ENCODE measurements at places on chromosomes 7 and 10.
A peak's percentile ranks its signal among the peaks of the same experiment; 100 is the strongest.

GRCh38 chr10:122373721-122374120 is 787 bp upstream of the PLEKHA1 start:
- peak; percentile 36 for DNase-seq

DNA sequence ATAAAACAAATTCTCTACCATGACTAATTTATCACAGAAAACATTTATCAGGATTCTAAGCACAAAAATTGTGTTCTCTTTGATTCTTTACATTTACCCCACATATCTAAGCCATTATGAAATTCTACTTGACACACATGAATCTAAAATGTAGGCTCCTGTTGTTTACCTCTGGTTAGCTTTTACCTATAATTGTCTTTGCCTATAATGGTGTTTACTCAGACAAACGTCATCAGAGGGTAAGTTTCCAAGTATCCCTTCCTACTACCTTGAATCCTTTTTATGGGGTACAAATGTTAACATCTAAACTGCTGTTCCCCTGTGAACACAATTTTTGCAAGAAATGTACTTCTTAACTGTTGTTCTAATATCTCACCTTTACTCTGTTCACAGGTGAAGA is 63.5 kb downstream of the MINDY3 start:
- no peak for DNase-seq

DNA sequence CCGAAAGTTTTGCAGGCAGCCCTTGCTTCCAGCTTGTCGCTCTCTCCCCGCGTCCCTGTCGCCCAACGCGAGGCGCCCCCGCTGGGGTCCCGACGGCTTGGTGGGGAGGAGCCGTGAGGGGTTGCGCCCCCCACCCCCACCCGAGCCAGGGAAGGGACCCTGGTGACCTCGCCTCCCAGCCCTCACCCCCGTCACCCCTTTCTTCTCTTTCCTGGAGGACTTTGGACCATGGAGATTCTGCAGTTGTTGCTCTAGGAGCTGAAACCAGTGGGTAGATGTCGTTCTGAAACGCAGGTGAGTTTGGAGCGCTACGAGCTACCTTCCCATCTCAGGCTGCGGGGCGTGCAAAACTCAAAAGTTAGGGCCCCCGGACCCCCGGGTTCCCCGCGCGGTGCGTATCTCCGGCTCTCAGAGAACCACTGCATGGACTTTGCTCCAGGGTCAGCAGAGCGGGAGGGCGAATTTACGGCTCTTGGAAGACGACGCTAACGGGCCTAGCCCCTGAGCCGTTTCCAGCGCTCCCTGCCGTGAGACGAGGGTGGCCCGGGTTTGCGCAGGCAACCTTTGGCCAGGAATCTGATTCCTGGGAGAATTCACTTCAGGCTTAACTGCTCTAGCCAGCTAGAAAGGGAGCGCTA is 684 bp upstream of the ATXN7L1 start:
- DNase-seq = peak; percentile 40

- no peak for DNase-seq
Measured at GRCh38 chr10:87684001-87684638, 24.4 kb downstream of the PAPSS2 start.

- peak; percentile 49 for DNase-seq
Measured at GRCh38 chr10:96334616-96335526, 23.9 kb downstream of the OPALIN start.

GRCh38 chr10:86751477-86751876 is 4.9 kb upstream of the BMPR1A start:
- no peak for DNase-seq

DNA sequence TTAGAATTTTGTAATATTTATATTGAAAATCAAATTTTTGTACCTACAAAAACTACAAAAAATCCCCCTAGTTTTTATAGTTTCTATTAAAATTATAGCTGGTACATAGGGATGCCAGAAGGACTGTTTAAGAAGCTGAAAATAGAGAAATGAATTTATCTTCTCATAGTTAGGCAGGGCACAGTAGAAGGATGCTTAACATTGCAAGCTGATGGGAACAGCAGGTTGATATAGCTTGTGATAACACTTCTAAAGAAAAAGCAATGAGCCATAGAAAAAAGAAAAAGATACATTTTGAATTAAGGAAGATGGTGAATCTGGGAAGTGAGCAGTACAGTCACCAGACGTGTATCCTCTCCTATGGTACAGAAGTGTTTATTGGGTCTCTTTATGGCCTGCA is 32.0 kb downstream of the PTEN start:
- DNase-seq = no peak

GRCh38 chr10:77686096-77686495 is 48.5 kb upstream of the KCNMA1 start:
- DNase-seq = no peak

DNA sequence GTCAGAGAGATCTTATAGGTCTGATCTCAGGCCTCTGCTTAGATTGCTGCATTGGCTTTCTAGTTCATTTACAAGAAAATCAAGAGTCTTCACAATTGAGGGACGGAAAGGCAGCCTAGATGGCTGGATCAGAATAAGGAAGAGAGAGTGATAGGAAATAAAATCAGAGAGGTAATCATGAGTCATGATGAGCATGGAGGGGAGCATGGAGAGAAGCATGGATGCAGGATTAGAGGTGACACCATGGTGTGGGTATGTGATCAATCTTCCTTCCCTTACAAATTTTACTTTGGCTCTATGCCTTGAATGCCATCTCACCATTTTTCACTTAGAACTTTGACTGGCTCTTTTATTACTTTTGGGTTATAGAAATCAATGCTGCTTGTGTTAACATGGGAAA is 1.4 kb downstream of the BCCIP start:
- DNase-seq = peak; percentile 28

DNA sequence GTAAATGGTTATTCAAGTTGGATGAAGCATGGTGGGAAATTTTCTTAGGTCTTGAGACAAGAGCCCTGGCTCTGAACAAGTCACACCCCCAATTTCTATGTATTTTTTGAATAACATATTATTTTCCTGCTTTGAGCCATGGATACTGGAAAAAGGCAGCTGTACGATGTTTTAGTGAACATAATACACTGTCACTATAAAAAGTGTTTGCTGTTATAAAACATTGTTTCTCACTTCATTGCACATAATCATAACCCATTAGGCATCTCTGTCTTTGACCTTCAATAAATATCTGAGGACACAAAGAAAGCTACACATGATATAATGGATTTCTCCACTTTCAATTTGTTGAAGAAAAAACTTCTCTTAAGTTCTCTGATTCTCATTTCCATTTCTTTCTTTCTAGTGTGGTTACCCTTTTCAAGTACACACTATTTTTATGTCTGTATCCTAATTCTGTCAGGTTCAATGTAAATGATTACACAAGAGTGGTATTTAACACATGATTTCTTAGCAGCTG is 283.9 kb upstream of the SP8 start:
- no peak for DNase-seq

DNA sequence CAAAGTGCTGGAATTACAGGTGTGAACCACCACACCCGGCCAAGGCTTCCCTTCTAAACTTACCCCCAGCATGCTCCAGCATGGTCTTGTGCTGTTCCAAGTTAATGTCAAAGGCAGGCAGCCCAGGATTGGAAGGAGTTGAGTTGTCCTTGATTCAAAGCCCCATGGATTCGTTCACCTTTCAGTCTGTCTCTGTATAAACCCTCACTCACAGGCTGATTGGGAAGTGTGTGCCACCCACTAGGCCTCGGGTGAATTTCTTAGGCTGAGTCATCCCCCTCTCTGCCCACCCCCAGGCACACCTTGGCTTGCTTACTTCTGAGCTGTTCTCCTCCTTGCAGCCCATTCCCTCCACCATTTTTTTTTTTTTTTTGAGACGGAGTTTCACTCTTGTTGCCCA is 13.3 kb upstream of the PRDX3 start:
- no peak for DNase-seq

DNA sequence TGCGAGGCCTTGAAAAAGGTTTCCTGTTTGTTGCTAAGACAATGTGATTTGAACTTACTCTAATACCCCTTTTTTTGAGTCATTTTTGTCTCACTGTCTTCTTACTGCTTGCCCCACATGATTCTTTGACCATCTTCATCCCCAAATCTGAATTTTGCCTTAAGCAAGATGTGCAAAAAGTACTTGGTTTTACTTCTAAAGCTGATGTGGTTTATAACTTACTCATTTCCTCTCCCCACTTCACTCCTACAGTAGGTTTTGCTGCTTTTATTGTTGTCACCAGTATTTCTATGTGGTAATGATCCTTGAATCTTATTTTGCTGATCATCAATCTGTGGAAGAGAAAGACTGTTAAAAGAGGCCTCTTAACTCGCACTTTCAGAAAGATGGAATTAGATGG is 396.4 kb downstream of the SDK1 start:
- no peak for DNase-seq

DNA sequence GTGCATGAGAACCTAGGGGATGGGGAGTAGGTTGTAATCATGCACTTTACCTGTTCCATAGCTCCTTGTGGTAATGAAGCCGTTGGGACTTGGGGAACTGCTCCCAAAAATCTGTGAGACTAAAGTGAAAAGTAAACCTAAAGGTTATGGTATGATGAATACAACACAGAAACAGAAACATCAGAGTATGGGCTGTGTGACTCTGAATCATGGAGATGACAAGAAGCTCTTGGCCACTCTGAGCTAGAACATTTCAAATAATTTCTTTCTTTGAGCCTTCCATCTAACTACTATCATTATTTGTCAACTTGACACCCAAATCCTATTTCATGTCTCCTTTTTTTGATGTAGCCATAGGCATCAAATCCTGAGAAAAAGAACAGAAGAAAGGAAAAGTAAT is 2.9 kb downstream of the CLEC5A start:
- no peak for DNase-seq

GRCh38 chr7:8125680-8126444 is 136.1 kb downstream of the ICA1 start:
- no peak for DNase-seq

GRCh38 chr10:1715821-1716220 is 21.5 kb downstream of the ADARB2 start:
- DNase-seq = no peak

GRCh38 chr7:101518336-101518735 is 110.8 kb downstream of the MYL10 start:
- DNase-seq = peak; percentile 42

DNA sequence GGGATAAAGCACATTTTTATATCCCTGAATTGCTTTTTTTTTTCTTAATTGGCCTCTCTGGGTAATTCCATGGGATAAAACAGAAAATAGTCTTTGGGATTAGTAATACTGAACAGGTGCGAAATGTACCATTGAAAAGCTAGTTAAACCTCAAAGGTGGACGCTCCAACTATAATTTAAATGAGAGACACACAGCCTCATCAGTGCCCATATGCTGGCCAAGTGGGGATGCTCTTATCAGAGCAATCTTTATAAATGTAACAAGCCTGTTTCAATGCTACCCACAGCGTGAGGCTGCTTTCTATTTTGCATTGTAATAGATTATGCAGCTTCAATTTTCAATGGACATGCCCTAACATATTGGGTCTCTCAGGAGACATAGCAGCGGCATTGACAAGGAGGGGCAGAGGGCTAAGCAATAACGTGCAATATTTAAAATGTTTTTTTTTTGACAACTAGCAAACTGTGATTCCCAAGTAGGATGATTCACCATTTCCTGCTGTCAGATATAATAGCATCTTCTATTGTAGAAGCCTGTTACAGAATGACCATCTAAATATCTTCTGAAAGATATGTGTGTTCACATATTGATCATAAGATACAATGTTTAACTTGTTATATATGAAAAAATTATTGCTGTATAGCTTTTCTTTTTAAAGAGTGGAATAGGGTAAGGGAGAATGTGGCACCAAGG is 91.3 kb upstream of the BET1 start:
- DNase-seq = no peak

- no peak for DNase-seq
Measured at GRCh38 chr7:25672496-25672895, 444.2 kb upstream of the NPVF start.

GRCh38 chr10:91603931-91604331 is 28.9 kb downstream of the PPP1R3C start:
- peak; percentile 72 for DNase-seq

DNA sequence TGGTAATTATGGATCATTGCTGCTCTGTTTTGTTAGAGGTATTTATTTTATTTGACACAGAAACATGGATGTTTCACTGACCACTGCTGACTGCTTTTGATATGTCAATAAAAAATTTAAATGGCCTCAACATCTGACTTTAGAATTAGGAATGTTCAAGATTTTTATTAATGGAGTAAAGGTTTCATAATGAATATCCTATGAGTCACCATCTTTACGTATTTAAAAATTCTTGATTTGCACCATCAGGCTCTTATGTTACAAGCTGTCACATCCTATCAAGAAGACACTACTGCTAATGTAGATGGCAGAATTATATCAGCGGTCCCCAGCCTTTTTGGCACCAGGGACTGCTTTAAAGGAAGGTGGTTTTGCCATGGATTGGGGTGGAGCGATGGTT is 578.7 kb upstream of the NRP1 start:
- DNase-seq = no peak

- DNase-seq = no peak
Measured at GRCh38 chr10:118516716-118517115, 78.7 kb downstream of the PRLHR start.

- no peak for DNase-seq
Measured at GRCh38 chr7:25908154-25908949, 243.6 kb upstream of the NFE2L3 start.

- DNase-seq = no peak
Measured at GRCh38 chr7:45400680-45401079, 173.5 kb upstream of the ADCY1 start.

DNA sequence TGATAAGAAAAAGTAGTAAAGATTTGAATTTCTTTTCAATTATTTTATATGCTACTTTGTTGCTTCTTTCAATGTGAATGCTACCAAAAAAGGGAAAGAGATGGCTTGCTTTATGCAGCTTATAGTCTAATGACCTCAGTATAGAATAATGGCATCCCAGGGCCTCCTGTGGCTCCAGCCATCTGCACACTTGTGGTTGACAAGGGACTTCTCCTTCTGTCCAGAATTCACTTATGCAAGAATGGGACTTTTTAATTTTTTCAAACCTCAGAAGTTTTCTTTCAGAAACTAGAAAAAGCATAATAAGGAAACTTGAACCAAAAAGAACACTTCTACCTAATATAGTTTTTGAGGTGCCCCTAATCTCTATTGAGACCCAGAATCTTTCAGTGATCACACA is 310.9 kb downstream of the CTNNA3 start:
- DNase-seq = no peak

DNA sequence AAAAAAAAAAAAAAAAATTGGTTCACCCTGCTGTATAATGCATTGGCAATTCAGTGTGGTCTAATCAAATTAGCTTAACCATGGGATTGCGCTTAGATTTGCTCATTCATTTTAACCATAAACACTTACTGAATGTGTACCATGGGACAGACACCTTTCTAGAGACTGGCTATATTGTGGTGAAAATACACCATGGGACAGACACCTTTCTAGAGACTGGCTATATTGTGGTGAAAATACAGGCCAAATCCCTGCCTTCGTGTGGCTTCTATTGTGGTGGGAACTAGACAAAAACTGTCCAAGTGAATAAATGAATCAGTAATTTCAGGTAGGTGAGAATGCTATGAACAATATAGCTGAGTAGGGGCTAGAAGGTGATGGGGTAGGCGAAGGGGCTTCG is 10.2 kb upstream of the REPIN1 start:
- DNase-seq = no peak

- no peak for DNase-seq
Measured at GRCh38 chr7:8491106-8491505, 57.7 kb downstream of the NXPH1 start.

- peak; percentile 17 for DNase-seq
Measured at GRCh38 chr10:94093286-94093905, 99.7 kb downstream of the PLCE1 start.
